ENCODE measurements at places on chromosomes 3 and 15. TPM values are rescaled to one million over a fixed set of nuclear protein-coding genes. Genes with fewer than 3 reads are reported as not detected.

GRCh38 chr15:74888716-74889115, 1.1 kb upstream of the MPI start:
- H3K36me3 ChIP-seq, result peaks cover 25% of the 10 kb centered on the region
- DNase-seq, result no peak
- H3K4me1 ChIP-seq, result peaks cover 54% of the 10 kb centered on the region

DNA sequence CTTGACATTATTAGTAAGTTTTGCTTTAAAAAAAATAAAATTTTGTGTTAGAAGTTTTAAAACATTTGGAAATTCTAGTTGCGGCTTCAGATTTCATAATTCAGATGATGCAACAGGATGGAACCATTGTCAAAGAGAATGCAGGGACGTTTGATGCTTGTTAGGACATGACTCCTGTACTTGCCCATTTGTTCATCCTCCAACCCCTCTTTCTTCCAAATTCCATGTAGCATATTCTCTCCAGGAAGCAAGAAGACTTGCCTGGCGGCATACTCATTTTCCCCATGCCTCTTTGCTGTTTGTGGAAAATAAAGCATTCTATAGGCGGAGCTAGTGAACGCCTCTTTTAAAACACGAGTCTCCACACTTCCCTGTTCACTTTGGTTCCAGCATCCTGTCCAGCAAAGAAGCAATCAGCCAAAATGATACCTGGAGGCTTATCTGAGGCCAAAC, at the start of gene CSTA:
CSTA (plus strand) TSS at position 378 of the 453 bp plus-strand sequence; CDS start at position 423, 45 bp downstream.
- H3K27ac ChIP-seq, result no peak within 1 kb of the TSS
- H3K36me3 ChIP-seq, result no peaks in the 10 kb centered on the region
- no peak within 1 kb of the TSS for H3K4me3 ChIP-seq
- peaks cover 12% of the 10 kb centered on the region for H3K27me3 ChIP-seq

The TM4SF1 gene
- total RNA-seq, result 0.13 TPM

The NRROS gene
- 38.8 TPM for total RNA-seq

Data from activated T-helper 1 cell treated with anti-CD3 and anti-CD28 coated beads, Interleukin-12 subunit alpha, Interleukin-12 subunit beta, Interleukin-2, Interleukin-4 antibody, amounts not matched to agents 30 ng/mL and 10 ng/mL and 1 ng/mL, durations not matched to agents 14 hours and 24 hours and 36 hours (primary cell).